ENCODE measurements at places on chromosomes 6 and 20.

DNA sequence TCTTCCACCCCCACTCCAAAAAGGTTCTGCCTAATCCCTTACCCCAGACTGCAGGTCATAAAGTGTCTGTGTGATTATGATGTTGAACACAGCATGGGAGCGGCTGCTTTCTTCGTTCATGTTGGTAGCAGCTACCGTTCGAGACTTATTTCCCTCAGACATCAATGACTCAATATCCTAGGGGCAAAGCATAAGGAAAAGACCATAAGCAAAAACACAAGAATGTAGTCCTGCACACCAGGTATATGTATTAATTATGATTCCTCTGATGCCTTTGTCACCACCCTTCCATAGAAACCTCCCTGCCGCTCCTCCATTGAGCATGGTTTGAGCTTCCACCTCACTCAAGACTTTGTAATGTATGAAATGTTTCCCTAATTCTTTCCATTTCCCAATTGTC lies 137.2 kb downstream of the KIF13A start:
- DNase-seq = no peak

DNA sequence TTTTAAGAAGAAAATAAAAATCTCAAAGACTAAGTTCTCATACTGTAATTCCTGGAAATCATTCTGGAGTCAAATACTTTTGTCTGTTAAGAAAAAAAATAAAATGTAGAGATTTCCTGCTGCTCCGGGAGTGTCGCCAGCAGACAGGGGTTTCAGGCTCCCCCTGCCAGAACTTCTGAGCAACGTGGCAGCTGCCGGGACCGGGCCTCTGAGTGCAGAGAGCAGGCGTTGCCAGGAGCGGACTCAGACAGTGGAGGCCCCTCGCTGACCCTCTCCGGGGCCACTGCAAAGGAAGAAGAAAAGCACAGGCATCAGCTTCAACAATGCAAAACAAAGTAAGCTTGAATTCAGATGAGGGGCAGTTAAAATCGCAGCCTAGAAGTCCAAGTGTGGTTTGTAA lies 95.5 kb downstream of the THBS2 start:
- DNase-seq = no peak

GRCh38 chr6:20998748-20999448 lies 464.6 kb downstream of the CDKAL1 start:
- no peak for DNase-seq

DNA sequence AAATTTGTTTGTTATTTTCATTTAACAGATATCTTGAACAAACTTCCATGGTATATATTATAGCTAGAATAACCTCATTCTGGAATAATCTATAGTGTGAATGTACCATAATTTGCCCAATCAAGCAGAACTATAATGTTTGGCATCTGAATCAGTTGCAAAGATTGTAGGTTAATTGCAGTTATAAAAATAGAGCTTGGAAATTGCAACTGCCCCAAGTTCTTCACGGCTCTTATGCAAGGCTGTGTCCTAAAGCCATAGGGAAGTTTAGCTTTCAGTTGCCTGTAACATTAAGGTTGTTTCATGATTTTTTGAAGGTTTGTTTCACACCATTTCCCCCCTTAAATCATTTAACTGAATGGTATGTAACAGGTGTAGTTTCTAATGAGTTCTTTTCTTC lies 19.4 kb downstream of the NQO2 start:
- DNase-seq = no peak

GRCh38 chr6:164303102-164303964 lies 888.8 kb downstream of the QKI start:
- DNase-seq = no peak

DNA sequence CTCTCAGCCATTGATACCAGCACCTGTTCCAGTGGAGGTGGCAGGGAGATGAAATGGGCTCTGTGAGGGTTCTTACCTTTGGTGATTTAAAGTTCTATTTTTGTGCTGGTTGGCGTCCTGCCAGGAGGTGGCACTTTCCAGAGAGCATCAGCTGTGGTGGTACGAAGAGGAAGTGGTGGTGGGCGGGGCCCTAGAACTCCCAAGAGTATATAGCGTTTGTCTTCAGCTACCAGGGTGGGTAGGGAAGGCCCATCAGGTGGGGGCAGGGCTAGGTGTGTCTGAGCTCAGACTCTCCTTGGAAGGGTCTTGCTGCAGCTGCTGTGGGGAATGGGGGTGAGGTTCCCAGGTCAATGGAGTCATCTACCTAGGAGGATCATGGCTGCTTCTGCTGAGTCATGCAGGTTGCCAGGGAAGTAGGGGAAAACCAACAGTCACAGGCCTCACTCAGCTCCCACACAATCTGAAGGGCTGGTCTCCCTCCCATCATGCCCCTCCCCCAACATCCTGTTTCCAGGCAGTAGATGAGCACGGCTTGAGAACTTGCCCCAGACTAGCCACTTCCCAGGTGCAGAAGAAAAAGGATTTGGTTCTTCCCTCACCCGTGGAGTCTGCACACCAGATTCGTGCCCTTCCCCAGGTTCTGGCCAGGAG lies 46.6 kb downstream of the MOXD1 start:
- no peak for DNase-seq

DNA sequence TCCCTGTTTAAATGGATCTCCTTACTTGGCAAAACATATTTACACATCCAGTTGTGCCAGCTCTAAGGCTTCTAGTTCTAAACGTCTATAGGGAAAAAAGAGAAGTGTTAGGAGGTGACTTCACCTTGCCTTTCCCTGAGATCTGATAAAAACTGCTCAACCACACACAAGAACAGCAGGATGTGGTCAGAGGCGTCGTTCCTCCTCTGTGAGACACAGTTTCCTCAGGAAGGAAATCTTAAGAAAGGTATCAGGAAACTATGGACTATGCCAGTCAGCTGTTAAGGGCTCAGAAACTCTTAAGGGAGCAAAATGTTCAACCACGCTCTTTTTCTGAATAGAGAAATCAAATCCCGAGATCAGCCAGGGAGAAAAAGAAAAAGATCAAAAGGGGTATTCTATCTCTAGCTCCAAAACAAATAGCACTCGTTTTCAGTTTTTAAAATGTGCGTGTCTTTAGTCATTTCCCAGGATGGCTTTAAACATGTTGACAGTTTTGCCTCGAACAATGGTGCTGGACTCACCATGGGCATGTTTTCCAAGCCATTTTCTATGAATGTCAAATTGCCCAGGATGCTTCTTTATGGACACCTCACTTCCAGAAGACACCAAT lies 154.5 kb downstream of the HACE1 start:
- no peak for DNase-seq
